Esophagus muscularis mucosa (tissue), 4 donors: ENCODE measurements at places on chromosomes 7 and 10. TPM values are rescaled to one million over a fixed set of nuclear protein-coding genes. Genes with fewer than 3 reads are reported as not detected.

Gene CDH23
- 20.8 TPM for total RNA-seq

Gene ZNF273
- total RNA-seq = 8.3 TPM

Gene NUTM2D
- total RNA-seq = 3.0 TPM

Gene DOCK1
- total RNA-seq = 54.8 TPM

Gene OR2A1
- 0.26 TPM for total RNA-seq

Gene BMPER
- total RNA-seq = 2.8 TPM

Gene SFRP4
- total RNA-seq = 11.3 TPM

Gene CHST3
- total RNA-seq = 24.1 TPM

Gene ETV1
- 7.1 TPM for total RNA-seq

Gene ZNF518A
- 12.8 TPM for total RNA-seq

Gene ALOX5
- 14.2 TPM for total RNA-seq

Gene GIMAP2
- total RNA-seq = 7.1 TPM

Gene WBP1L
- 147 TPM for total RNA-seq

Gene SMKR1
- not detected for total RNA-seq

Gene SPDYE16
- not detected for total RNA-seq

Gene MALRD1
- total RNA-seq = 0.33 TPM

Gene ASAH2B
- 0.66 TPM for total RNA-seq

Gene PCLO
- 2.3 TPM for total RNA-seq

Gene CASP7
- total RNA-seq = 11.9 TPM

Gene KCP
- 0.13 TPM for total RNA-seq

Gene ANKRD2
- total RNA-seq = 0.33 TPM

Gene SRRM3
- 4.9 TPM for total RNA-seq

Gene SFTPA1
- total RNA-seq = 3.3 TPM

Gene CALHM3
- total RNA-seq = not detected

Gene PCDH15
- not detected for total RNA-seq

Gene CDK5
- 5.3 TPM for total RNA-seq

Gene CDNF
- 3.7 TPM for total RNA-seq

Gene PLPP4
- 2.1 TPM for total RNA-seq

Gene SPAM1
- total RNA-seq = not detected

Gene HTR5A
- total RNA-seq = not detected

Gene ACTL6B
- total RNA-seq = not detected

Gene FRMD4A
- total RNA-seq = 17.0 TPM

Gene COBL
- total RNA-seq = 51.4 TPM

Gene CAV1
- total RNA-seq = 434 TPM

Gene UCN3
- total RNA-seq = not detected

Gene BMPR1A
- 66.1 TPM for total RNA-seq

Gene PLEKHS1
- not detected for total RNA-seq

Gene GPR85
- total RNA-seq = 0.46 TPM

Gene FGL2
- total RNA-seq = 217 TPM

Gene GLRX3
- total RNA-seq = 52.6 TPM

Gene RNF32
- 0.29 TPM for total RNA-seq

Gene PTPN12
- total RNA-seq = 102 TPM
